Activated gamma-delta T cell treated with anti-CD3 and anti-CD28 coated beads, Interleukin-2, amount 50 U/mL, for 16 hours (primary cell): ENCODE measurements at places on chromosomes 5 and 9.

GRCh38 chr5:44495280-44495679, 106.1 kb upstream of the FGF10 start:
- DNase-seq = no peak

GRCh38 chr5:29017501-29017900, 1979.1 kb upstream of the CDH9 start:
- DNase-seq = no peak

DNA sequence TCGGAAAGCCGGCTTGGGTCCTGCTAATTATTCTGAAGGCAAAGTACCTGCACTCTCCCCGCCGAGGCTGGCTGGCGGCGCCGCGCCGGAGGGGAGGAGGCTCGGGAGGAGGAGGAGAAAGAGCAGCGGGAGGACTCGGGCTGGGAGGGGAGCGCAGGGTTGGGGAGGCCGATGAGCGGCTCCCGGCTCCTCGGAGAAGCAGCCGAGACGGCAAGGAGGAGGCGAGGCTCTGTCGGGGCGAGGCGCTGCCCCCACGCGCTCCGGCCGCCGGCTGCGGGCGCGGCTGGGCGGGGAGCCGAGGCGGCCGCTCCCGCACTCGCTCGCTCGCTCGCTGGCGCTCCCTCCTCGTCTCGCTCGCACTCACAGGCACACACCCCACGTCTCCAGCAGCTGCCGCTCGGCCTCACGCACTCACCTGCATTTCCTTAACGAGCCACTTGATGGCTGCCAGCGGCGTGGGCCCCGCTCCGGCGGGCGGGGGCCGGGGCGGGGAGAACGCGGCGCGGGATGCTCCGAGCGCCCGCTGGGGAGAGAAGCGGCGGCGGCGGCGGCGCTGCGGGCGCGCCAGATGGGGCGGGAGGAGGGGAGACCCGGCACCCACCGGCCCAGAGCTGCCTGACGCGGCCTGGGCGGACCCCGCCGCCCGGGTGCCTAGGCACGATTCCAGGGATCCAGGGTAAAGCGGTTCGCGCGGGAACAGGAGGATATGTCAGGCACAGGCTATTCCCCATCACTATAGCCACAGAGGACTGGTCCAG, at the start of gene PTPRD:
TSS of gene PTPRD (minus strand) at position 362 of the 758 bp plus-strand sequence.
- no peak for DNase-seq

DNA sequence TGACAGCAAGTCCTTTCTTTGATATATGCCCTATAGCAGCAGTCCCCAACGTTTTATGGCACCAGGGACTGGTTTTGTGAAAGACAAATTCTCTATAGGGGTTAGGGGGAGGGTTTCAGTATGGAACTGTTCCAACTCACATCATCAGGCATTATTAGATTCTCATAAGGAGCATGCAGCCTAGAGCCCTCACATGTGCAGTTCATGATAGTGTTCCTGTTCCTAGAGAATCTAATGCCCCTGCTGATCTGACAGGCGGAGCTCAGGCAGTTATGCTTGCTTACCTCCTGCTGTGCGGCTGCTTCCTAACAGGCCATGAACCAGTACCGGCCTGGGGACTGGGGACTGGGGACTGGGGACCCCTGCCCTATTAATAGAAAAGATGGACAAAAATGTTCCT, 2.7 kb upstream of the RAPGEF6 start:
- no peak for DNase-seq

GRCh38 chr9:84711936-84712335, 42.4 kb downstream of the NTRK2 start:
- DNase-seq = no peak

- DNase-seq = no peak
Measured at GRCh38 chr9:116009420-116009819, 144.2 kb upstream of the PAPPA start.

DNA sequence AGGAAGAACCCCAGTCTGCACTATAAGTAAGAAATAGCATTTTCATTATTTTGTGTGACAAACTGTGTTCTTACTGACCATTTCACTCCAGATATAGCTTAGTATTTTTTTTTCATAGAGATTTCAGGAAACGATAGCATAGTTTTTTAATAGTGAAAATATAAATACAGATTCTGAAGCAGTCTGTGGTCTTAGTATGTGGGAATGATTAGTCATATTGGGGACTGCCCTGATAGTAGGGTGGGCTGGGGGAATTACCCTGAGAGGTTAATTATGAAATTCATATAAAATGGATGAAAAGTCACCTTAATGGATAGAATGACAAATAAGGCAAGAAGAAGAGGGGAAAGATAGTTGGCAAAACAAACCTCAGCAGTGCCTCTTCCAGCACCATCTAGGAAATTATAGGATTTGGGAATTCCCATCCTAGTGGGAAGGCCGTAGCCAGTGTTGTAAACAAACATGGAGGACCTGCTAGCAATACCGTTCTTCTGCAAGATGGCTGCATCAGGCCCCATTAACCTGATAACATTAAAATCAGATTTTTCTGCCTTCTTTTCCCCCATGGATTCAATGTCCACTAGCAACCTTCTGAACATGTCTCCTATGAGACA, 23.7 kb upstream of the NR3C1 start:
- DNase-seq = no peak

DNA sequence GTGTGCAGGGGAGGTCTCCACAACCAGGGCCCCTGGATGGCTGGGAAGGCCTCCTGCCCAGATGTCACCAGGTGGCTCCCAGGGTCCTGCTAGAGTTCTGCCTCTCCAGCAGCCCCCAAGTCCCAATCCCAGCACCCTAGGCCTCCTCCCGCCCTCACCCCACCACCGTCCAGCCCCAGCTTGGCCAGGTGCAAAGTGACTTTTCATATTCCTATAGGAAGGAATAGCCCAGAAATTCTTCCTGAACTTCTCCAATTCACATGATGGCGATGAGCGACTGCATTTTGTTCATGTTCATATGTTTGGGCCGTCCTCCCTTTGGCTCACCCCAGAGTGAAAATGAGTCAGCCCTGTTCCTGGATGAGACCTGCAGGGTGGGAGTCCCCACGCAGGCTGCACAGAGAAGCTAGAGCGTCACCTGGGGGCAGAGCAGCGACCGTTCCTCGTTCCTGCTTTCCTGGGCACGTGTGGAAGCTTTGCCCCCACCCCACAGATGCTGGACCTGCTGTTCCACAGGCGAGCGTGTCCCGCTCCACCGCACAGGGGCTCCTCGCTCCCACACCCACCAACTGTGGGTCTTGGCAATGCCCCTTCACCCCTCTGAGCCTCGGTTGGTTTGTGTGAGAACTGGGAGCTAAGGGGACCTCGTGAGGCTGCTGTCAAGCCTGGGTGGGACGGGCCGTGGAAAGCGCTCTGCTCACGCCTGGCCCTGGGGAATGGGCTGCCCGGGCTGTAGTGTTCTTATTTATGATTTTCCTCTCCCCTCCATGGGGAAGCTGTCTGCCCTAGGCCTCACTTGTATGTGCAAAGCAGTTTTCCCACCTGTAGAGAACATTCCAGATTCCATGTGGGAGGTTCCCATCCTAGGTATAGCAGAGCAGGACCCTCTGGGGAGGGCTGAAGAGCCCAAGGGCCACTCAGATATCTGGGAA, 6.9 kb downstream of the MRPS2 start:
- DNase-seq = no peak

DNA sequence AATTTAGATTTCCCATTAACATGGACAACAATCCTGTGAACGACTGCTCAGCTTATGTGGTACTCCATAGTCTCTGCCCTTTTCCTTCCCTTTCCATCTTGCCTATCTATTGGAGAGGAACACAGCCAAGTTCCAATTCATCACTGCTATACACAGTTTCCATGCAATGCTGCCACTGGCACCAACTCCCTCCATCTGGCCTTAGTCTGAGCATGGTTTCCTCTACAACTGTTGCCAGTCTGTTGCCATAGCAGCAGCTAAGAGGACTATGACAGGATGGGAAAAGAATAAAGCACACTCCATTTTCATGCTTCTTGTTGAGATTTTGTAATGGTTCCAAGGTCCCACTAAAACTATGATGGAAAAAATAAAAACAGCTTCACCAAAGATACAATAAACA, 189.0 kb downstream of the HCN1 start:
- no peak for DNase-seq

DNA sequence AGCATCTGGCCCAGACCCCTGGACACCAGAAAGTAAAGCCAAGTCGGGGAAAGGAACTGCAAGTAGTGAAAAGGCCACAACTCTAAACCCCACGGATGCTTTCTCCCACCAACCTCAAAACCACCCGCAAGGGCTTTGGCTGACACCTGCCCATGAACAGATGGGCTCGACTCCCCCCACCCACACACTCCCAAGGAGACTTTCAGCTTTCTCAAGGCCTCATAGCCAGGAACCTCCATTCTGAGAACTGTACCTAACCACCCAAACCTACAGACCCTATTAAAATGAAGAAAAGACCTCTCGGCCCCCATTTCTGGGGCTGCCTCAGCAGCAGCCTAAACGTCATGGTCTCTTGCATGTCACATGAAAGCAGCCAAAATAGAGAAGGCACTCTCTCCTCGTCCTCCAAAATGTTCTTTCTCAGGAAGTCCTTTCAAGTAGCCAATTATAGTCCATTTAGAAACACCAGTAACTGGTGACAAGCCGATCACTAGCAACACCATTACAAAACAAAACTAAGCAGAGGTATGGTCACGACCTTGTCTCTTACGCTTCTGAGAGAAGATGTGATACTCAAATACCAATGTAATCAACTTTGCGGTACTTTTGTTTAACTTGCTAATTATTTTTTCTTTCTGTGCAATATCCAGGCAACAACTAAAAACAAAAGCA, 2.9 kb downstream of the B4GALT1 start:
- no peak for DNase-seq

GRCh38 chr9:111349766-111350165, 19.7 kb upstream of the OR2K2 start:
- DNase-seq = no peak

GRCh38 chr9:96781552-96781951, 3.7 kb upstream of the ZNF510 start:
- no peak for DNase-seq

DNA sequence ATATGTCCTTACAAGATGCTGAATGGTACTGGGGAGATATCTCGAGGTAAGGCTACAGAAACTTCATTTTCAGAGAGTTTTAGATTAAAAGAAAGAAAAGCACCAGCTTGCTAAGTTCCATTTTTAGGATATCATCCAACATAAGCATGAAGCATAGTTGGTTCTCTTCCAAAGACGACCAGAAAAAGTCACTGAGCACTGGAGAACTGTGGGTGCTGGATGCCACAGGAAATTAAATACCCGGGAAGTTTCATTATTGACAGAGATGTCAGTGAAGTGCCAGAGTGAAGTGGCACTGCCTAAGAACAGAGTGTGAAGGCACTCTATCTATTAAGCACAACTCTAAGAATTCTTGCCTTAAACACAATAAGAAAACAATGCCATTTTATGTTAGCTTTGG, 76.8 kb downstream of the PIK3R1 start:
- no peak for DNase-seq

GRCh38 chr5:60960591-60960990, 15.6 kb downstream of the NDUFAF2 start:
- DNase-seq = no peak

DNA sequence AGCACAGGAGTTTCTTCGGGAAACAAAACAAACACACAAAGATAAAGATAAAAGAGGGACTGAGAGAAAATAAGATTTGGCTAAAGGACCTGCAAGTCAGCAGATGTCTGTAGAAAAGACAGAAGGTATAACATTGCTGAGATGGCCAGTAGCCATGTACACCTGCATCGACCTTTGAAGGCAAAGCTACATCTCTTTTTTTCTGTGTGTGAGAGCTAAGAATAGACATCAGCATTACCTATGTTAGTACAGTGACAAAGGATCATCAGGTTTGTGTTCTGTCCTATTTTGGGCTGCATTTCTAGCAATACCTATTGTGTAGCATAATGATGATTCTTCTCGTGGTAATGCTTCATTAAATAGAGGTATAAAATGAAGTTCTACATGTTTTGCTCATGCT, 64.9 kb downstream of the KDM4C start:
- DNase-seq = no peak

DNA sequence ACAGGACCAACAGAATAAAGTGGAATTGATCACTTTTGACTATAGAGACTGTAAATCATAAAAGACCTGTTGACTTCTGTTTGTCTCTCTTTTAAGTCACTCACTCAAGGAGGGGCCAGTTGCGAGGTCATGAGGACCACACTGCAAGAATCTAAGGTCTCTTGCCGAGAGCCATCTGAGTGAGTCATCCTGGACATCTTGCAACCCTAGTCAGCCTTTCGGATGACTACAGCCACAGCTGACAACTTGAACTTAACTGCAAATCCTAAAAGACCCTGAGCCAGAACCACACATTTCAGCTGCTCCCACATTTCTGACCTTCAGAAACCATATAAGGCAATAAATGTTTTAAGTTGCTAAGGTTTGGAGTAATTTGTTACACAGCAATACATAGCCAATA, 129.7 kb upstream of the RAD23B start:
- no peak for DNase-seq

GRCh38 chr5:56158331-56158960, 74.7 kb downstream of the ANKRD55 start:
- DNase-seq = no peak

GRCh38 chr5:127302509-127302908, 11.9 kb downstream of the MEGF10 start:
- no peak for DNase-seq

GRCh38 chr9:127173063-127173462, 50.6 kb upstream of the ANGPTL2 start:
- no peak for DNase-seq

- DNase-seq = no peak
Measured at GRCh38 chr5:71743155-71743554, 24.1 kb downstream of the CARTPT start.

- no peak for DNase-seq
Measured at GRCh38 chr9:132078699-132079356, 839 bp downstream of the MED27 start.

- DNase-seq = no peak
Measured at GRCh38 chr9:27437652-27438373, 86.3 kb upstream of the IFNK start.

DNA sequence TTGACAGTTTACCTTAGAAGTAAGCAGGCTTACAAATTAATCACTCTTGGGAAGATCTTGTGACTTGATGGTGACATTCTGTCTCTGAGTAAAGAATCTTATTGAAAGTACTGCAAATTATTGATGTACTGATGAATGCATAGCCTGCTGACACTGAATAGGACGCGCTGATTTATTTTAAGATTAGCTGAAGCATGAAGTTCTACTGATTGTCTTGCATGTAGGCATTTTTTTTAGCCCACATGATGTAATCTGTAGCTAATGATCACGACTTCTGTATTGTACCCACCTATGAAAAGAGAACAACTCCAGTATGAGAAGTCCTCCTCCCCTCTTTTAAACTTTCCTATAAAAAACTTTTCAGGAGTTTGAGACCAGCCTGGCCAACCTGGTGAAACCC, 28.3 kb upstream of the SPIN1 start:
- no peak for DNase-seq

DNA sequence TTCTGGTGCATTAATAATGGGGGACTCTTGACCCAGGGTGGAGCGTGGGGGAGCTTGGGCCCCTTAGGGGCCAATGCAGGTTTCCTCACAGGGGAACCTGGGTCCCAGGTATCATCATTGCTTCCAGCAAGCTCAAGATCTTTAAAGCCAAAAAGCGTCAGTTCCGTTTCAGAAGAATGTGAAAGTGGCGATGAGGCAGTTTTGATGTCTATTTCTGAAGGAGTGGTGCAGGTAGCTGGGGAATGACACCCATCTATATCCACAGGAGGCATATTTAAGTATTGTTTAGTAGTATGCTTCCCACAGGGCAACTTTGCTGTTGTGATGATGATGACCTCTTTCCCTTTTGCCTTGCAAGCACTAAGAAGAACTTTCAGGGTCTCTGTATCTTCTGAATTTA, 10.8 kb downstream of the ANKRD34B start:
- DNase-seq = no peak

- DNase-seq = no peak
Measured at GRCh38 chr9:123064716-123065115, 31.2 kb downstream of the GPR21 start.
